Left cardiac atrium (tissue), 4 donors: ENCODE measurements at places on chromosomes 12 and 14. TPM values are rescaled to one million over a fixed set of nuclear protein-coding genes. Genes with fewer than 3 reads are reported as not detected.

Gene HPD
- total RNA-seq = 1.8 TPM

Gene TRPV4
- 1.0 TPM for total RNA-seq

DNA sequence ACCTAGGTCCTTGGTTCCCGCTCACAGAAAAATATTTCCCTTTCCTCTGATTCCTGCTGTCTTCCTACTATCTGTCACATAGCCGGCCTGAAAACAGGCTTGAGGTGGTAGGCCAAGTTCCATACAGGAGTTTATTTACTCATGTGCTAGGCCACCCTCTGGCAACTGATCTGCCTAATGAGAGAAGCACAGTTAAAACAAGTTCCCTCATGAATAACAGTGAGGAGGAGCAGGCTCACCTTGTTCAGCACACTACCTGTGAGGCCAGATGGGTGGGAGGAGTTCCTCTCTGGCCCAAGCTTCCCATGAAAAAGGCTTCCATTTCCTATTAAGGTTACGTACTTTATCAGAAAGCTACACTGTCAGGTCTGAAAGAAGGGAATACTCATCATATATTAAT lies 206.0 kb downstream of the MYRFL start:
- DNase-seq = no peak

- DNase-seq = no peak
These were observed 59.7 kb upstream of the MAX start for GRCh38 chr14:65162031-65162430.

- DNase-seq = no peak
These were observed 124.8 kb upstream of the NTF3 start for GRCh38 chr12:5307065-5307464.

- DNase-seq = no peak
These were observed 101.6 kb downstream of the SLC25A47 start for GRCh38 chr14:100424504-100425428.

- no peak for DNase-seq
These were observed 56.1 kb downstream of the DAAM1 start for GRCh38 chr14:59244581-59244980.

- no peak for DNase-seq
These were observed 3.2 kb downstream of the TMEM19 start for GRCh38 chr12:71688961-71689570.

DNA sequence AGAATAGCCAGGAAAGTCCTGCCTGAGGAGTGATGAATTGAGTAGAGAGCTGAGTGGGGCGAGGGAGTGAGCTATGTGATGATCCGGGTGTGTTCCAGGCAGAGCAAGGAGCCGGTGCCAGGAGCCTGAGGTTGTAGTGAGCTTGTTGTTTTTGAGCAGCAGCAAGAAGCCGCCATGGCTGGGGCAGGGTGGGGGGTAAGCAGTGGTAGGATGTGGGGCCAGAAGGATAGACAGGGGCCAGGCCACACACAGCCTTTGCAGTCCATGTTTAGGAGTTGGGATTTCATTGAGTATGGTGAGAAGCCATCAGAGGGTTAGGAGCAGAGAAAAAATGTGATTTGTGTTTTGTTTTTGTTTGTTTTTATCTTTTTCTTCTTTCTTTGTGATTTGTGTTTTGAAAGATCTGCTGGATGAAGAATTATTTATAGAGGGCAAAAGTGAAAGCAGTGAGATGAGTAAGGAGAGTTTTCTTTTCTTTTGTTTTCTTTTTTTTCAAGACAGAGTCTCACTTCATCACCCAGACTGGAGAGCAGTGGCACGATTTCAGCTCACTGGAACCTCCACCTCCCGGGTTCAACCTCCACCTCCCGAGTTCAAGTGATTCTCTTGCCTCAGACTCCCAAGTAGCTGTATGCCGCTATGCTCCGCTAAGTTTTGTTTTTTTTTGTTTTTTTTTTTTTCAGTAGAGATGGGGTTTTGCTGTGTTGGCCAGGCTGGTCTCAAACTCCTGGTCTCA lies 92.3 kb upstream of the BCAT1 start:
- DNase-seq = no peak
